Endodermal cell (in vitro differentiated cells): ENCODE measurements at places on chromosomes 7 and 10.

DNA sequence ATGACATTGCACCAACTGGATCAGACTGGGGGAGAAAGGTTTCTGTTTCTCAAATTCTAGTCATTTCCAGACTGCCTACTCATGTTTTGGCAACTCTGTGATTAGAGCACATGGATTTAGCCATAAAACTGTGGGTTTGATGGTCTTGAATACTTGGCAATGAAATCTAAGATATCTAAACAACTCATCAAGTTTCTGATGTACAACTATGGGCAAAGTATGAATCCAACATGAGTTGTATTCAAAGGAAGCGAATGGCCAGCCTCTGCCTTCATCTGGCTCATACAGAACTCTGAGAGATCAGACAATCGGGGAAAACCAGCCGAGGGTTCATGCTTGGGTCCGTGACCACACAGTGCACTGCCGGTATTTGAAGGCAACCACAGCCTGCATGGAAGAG lies 144.3 kb downstream of the ADAM12 start:
- DNase-seq = no peak

DNA sequence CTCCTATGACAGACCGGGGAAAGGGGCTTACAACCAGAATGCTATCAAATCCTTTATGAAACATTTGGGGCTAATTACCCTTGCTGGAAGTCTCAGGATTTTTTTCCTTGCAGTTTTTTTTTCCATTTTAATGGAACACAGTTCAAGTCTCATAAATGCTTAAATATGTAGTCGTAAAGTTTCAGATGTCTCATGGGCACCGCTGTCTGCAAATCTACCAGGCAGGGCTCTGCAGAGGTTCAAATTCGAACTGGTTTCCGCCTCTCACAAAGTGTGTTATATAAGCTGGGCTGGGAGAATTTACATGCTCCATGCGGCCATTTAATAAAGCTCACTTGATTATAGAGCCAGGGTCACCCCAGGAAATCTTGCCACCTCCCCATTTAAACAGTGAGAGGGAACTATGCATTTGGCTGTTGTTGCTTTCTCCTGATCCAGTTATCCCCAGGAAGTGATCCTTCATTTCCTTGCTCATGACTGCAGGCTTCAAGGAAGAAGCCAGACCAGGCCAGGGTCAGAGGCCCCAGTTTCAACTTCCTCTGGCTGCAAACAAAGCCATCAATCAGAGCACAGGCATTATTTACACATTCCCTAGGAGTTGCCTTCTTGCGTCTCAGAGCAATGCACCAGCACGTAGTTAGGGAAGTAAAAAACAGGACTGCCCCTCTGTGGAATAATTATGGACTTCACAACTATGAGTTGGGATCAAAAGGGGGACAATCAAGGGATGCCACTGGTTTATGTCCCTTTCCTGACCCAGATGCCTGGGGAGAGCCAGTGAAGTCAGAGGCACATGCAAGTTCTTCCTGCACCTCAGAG lies 358.8 kb downstream of the PRPF18 start:
- peak; percentile 57 for DNase-seq

DNA sequence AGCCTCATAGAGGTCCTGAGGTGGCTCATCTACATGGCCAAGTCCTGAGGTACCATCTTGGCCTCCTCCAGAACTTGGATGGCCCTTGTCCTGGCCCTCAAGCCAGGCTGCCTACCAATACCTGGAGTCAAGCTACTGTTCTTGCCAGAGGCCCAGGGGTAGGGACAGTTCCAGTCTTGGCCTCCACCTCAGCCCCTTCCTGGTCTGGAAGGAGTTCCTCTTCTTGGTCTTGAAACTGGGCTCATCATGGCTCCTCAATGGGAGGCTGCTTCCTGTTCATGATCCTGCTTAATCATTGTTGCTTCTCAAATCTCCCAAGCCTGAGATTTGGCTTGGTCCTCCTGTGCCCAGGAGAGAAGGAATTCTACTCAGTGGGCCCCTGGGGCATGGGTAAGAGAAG lies 3.9 kb downstream of the HPS6 start:
- no peak for DNase-seq

- no peak for DNase-seq
These were observed 80.2 kb downstream of the ZEB1 start for GRCh38 chr10:31399171-31399570.

DNA sequence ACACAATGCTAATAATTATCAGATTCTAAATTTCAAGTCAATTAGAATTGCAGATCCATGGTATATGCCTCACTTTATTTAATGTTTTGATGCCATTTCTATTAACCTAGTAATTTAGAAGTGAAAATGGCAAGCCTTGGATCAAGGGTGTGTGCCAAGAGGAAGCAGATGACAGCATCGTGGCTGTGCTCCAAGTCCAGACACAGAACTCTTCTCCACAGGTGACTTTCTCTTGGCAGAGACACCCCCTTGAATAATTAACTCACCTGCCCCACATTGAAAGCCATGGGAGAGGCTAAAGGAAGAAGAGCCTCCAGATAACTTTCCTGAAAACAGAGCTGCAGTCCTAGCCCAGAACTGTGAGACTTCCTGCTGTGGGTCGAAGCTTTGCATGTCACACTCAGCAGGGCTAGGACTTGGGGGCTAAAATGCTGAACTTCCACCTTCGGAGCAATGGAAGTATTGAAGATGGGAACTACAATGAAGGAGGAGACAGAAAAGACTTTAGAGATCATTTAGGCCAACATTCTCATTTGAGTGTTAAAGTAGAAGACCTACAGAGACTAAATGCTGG lies 996 bp upstream of the C10orf90 start:
- DNase-seq = peak; percentile 75

- no peak for DNase-seq
These were observed 80.2 kb downstream of the RBM20 start for GRCh38 chr10:110724116-110724921.

- DNase-seq = peak; percentile 77
These were observed 35.2 kb upstream of the EBLN1 start for GRCh38 chr10:22252801-22253579.

- no peak for DNase-seq
These were observed 429.3 kb upstream of the TPK1 start for GRCh38 chr7:145265180-145265579.

DNA sequence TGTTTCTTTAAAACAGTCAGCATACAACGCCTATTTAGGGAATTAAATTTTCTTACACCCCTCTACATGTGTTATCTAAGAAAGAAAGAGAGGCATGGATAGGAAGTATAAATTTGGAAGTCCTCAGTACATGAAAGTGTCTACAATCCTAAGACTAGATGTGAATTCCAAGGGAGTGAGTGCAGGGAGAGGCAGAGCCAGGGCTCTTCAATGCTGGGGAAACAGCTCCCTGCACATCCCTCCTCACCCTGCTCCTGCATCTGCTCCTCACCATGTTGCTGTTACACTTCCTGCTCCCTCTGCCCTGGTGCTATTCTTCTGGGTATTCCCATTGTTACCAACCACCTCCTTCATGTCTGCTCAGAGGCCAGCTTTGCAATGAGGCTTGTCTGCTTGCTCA lies 229.1 kb upstream of the AKR1E2 start:
- DNase-seq = no peak
